ENCODE measurements at places on chromosomes 4 and X. TPM values are rescaled to one million over a fixed set of nuclear protein-coding genes. Genes with fewer than 3 reads are reported as not detected.

SCRG1 gene
- 2.3 TPM for total RNA-seq

SMR3B gene
- not detected for total RNA-seq

NSUN7 gene
- 3.2 TPM for total RNA-seq

COL4A6 gene
- total RNA-seq = 369 TPM

NHS gene
- 4.7 TPM for total RNA-seq

CTAG1A gene
- total RNA-seq = not detected

Measured in gastroesophageal sphincter (tissue), 4 donors.